ENCODE measurements at places on chromosomes 5 and 9.

DNA sequence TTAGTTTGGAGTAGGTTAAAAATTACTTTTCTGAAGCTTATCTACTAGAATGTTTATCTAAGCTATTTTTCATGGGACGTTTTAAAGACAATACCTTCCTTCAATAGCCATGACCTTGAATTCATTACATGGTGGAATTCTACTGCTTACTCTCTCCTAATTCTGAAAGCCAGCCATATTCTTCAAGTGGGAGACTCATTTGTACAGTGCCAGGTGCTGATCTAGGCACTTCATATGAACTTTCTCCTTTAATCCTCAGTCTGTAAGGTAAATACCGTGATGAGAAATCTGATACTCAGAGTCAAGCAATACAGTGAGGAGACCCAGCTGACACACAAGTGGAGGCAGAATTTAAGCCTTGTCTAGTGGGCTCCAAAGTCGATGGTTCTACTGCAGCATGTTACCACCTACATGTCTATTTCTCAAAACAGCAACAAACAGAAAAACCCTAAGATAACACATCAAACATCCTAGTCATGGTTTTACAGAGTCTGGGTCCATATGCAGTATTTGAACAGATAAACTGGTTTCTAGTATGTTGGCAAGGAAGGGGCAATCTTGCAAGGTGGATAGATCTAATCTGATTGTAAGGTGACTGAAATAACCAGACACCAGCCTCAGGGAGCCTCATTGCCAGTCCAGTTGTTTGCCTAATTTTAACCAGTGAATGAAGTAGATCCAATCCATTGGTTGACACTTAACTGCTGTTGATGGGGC lies 243.7 kb downstream of the PIK3R1 start:
- DNase-seq = no peak

GRCh38 chr9:123561046-123561445 lies 205.0 kb downstream of the CRB2 start:
- DNase-seq = no peak

- DNase-seq = no peak
These were observed 416 bp upstream of the PAIP2 start for GRCh38 chr5:139341187-139341688.

DNA sequence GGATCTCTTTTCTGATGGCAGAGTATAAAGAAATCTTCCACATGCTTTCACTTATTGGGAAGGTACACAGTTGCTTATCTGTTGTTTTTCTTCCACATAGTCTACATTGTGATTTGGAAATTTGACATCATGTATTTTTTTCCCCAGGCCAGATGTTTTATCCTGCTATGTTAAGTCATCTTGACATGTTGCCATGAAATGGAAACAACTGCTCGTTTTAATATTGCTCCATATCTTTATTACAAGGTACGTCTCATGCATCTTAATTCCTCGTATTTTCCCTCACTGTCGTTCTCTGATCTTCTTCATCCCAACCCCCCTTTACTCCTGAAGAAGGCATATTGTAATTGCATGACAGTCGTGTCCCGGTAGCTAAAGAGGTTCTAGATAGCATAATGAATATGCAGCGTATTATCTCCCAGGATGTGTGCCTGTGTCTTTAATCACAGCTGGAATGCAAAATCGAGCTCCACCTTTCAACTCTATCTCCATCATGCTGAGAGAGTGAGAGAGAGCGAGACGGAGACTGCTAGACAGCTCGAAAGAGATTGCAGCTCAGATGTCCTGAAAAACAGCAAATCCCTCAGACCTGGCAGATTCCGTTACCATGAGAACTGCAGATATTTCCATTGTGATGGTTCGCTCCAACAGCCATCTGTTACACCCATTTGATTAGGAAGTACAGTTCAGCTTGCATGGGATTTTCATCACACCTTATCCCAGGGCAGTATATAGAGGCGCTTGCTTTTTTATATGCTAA lies 281.7 kb downstream of the TMEM38B start:
- DNase-seq = no peak

DNA sequence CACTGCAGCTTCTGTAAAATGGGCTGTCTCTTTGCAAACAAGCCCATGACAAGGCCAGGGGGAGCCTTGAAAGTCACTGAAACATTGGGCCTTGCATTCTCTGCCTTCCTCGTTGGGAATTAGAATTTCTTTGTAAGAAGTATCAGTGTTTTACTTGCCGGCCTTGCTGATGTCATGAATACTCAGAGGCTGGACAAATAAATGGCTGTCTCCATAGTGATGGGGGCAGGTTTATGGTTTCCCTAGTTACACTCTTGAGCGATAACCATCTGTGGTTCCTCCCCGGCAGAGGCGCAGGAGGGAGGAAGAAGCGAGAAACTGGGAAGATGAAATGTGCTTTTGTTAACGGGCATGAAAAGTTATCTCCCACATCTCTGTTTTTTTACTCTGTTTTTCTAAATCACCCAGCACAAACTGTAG lies 272.7 kb upstream of the PANK3 start:
- no peak for DNase-seq

GRCh38 chr9:70971723-70972122 lies 149.7 kb downstream of the TRPM3 start:
- DNase-seq = no peak

DNA sequence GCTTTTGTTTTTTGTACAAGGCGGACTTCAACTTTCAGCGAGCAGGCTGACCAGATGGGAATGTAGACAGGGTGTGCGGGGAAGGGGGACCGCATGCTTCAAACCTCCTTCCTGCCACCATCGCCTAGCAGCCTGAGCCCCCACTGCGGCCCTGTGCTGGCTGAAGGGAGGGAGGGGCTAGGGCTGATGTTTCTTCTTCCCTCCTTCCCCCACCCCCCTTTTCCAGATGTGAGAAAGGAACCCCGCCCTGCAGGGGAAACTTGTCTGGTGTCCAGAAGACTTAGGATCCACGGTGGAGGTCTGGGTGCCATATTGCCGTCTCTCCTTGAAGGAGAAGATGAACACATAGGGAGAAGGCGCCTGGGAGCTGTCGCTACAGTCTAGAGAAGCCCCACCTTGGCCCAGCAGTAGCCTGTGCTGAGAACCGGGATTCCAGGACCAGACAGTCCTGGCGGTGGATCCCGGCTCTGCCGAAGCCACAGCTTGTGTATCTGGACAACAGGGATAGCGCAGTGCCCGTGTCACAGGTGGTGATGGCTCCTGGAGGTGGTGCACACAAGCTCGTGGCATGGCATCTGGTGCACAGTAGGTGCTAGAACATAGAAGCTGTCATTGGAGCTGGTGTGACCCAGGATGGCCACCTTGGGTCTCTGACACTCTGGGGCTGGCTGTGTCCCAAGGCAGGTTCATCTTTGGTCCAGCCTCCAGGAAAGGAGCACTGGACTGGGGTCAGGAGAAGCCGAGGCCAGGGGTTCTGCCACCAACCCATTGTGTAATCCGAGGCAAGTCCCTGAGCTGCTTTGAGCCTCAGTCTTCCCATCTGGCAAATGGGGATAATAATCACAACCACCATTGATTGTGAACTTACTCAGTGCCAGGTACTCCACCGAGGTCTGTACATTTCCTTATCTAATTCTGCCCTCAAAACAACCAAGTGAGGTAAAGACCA lies 205.6 kb downstream of the C9orf50 start:
- DNase-seq = no peak

GRCh38 chr5:133942614-133943474 lies 25.6 kb downstream of the C5orf15 start:
- DNase-seq = no peak

DNA sequence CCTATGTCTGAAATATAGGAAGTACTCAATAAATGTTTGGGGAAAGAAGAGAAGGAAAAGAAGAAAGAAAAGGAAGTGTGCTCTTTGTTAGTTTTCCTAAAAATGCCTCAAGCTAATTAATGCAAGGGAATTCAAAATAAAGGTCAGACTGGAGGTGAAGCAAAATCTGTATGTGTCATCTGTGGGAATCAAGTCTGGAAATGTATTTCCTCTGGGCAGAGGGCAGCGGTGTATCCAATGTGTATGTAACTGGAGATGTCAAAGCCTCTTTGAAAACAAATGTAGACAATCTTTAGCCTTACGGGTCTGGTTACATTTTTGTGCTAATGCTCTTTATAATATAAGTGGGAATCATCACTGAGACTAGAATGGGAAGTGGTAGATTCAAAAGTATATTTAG lies 471.4 kb downstream of the MAN2A1 start:
- DNase-seq = no peak

GRCh38 chr5:84292000-84292642 lies 92.6 kb downstream of the EDIL3 start:
- no peak for DNase-seq

GRCh38 chr9:19741178-19741577 lies 47.7 kb downstream of the SLC24A2 start:
- no peak for DNase-seq

- no peak for DNase-seq
These were observed 126.1 kb upstream of the POC5 start for GRCh38 chr5:75843319-75843718.

DNA sequence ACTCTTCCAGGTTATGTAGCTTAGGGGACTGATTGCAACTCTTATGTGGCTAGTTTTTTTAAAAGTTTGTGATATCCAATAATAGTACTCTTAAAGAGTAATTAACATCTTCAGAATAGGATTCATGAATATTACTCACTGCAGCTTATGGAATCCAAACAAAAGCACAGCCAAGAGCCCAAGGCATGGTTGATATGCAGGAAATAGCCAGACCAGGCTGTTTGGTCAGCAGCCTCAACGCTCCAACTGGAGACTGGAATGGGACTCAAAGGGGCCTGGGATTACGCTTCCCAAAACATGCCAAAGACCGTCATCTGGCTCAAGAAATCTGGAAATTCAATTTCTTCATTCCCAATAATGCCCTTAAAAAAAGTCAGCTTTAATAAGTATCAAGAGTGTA lies 268.6 kb downstream of the SEC61B start:
- no peak for DNase-seq

- no peak for DNase-seq
These were observed 357.7 kb downstream of the SEMA5A start for GRCh38 chr5:9188131-9188530.

- no peak for DNase-seq
These were observed 111.7 kb upstream of the CXCL14 start for GRCh38 chr5:135690466-135690865.

- DNase-seq = no peak
These were observed 34.8 kb upstream of the SMARCA2 start for GRCh38 chr9:1980387-1980786.

GRCh38 chr5:60540856-60541805 lies 158.8 kb downstream of the DEPDC1B start:
- no peak for DNase-seq

DNA sequence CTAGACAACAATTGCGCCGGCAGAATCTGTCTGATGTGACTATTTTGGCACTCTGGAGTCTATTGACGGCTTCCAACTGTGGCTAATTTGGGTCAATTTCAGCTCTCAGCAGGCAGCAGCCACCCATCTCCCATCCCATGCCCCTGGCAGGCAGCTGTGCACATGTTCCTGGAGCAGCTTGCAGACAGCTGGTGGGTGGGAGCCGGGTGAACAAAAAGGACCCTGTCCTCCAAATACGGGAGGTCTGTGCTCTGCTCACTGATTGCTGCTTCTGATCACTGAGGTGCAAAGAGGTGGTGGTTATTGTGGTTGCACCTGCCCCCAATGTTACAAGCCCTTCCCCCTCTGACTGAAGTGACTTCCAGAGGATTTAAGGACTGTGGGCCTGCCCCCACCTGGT lies 45.0 kb upstream of the N4BP3 start:
- no peak for DNase-seq

GRCh38 chr9:111994831-111995458 lies 98.3 kb downstream of the UGCG start:
- no peak for DNase-seq

DNA sequence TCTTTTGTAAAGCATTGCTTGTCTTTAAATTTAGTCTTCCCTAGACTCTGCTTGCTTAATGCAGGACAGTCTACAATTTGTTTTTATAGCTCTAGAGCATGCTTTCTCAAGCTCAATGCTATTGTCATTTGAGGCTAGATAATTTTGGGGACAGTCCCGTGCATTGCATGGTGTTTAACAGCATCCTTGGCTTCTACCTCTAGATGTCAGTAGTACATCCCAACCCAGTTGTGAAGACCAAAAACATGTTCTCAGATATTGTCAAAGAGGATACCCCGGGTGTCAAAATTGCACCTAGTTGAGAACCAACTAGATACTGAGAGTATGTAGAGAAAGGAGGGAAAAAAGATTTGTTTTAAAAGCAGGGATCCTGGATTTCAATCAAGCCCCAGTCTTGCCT lies 277.5 kb downstream of the CEMIP2 start:
- peak; percentile 6 for DNase-seq

DNA sequence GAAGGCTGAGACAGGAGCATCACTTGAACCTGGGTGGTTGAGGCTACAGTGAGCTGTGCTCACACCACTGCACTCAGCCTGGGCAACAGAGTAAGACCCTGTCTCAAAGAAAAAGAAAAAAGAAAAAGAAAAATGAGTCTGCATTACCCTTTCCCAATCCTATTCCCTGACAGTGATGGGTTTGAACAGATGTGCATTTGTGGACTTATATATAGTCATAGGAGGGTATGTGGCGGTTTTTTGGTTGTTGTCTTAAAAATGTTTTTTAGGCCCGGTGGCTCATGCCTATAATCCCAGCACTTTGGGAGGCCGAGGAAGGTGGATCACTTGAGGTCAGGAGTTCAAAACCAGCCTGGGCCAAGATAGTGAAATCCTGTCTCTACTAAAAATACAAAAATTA lies 13.4 kb downstream of the HDHD3 start:
- no peak for DNase-seq

GRCh38 chr5:132666310-132667123 lies 7.3 kb upstream of the IL4 start:
- DNase-seq = peak; percentile 49

DNA sequence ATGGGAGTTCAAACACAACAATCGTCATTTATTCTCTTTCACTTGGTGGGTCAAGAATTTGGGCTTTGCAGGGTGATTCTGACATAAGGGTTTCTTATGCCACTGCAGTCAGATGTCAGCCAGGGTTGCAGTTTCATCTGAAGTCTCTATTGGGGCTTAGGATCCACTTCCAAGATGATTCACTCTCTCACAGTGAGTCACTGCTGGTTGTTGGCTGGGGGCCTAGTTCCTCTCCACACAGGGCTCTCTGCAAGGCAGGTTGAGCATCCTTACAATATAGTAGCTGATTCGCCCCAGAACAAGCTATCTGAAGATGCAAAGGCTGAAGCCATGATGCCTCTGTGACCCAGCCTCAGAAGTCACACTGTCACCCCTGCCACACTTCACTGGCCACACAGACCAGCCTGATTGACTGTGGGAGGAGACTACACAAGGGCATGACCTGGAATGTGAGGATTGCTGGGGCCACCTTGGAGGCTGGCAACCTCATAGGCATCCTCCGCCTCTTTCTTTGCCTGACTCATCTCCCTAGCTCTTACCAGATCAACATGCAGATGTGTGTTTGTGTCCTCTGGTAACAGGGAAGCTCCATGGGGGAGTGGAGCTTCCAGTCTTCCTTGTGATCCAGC lies 4.5 kb upstream of the CARD19 start:
- DNase-seq = no peak

- no peak for DNase-seq
These were observed 1.3 kb downstream of the SEMA6A start for GRCh38 chr5:116573279-116573701.

GRCh38 chr5:3142261-3143027 lies 391.0 kb upstream of the IRX2 start:
- DNase-seq = no peak
